Right cardiac atrium (tissue), 5 donors: ENCODE measurements at places on chromosomes 6 and 20. TPM values are rescaled to one million over a fixed set of nuclear protein-coding genes. Genes with fewer than 3 reads are reported as not detected.

DNA sequence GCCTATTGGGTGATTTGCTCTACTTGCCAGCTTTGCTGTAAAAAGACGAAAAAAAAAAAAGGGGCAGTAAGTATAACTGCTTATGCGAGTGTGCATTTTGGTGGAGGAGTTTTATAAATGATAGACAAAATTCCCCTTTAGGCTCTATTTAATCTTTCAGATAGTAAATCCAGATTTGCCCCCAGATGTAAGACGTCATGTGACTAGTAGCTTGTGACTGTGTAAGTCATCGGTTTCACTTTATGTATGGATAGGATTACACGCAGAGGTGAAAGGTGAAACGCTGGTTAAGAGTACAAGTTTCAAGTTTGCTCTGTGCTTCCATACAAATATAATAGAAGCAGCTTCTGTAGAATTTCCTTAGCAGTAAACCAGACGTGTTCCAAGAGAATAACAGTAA is 7.9 kb downstream of the RAB32 start:
- DNase-seq = no peak

Gene TNNC2
- total RNA-seq = not detected

DNA sequence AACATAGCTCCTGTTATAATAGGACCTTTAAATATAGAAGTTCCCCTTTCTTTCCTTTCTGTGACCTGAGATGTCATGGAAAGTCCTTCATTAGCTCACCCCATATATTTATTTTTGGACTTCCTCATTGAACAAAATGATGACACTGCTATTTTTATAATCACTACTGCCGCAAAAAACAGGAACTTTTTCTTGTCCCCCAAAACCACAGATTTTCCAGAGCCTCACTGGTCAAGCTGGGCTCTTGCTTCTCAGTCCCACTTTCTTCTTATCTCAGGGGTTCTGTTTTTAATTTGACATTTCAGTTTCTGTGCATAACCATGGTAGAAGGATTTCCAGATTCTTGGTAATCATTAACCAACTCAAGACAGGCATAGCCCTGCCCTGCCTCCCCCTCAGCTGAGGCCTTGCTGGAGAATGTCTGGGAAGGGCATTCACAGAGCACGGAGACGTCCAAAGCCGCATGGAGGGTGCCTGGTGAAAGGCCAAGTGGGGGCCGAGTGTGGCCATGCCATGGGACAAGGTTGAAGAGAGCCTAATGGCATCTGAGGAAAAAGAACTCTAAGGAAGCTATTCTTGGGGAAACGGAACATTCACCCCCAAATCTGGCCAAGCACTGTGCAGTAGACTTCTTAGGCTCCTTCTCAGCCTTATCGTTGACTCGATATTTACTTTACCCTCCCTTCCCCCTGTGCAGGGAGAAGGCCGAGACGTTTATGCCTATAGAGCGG is 73.7 kb downstream of the EDN1 start:
- no peak for DNase-seq

DNA sequence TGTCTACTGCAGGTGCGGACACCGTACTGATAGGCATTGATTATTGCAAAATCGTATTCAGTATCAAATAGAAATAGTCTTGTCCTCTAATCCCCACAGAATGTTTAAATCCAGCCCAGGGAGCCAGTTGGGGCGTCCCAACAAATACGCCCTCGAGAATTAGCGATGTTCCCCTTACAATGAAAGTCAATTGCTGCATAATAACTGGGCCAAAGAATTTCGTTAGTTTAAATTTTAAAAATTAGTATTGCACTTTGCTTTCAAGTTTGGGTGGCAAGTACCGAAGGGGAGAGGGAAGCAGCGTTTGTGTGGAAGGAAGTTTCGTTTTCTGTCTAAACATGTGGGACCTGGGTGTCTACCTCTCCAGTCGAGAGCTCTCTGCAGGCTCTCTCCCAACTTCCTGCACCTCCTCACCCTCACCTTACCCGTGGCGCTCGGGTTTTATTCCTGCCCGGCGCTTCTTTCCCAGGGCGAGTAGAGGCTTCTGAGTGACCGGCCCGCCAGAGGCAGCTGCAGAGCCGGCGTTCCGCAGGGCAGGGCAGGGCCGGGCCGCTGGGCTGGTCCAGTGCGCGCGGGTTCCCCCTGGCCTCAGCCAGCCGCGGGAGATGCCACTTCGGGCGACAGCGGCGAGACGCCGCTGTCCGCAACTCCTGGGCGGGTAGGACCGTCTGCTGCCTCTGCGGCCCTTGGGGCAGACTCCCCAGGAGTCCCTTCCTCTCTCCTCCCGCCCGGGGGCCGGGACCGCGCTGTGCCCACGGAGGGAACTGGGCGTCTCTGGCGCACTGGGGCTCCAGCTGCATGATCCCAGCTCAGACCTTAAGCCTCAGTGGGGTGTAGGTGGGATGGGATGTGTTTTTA is 862 bp upstream of the TFAP2C start:
- peak; percentile 47 for DNase-seq

GRCh38 chr6:6039946-6040509 is 33.3 kb upstream of the NRN1 start:
- no peak for DNase-seq

Gene TRAM2
- total RNA-seq = 14.6 TPM

GRCh38 chr6:32815996-32816395 is 806 bp downstream of the HLA-DOB start:
- DNase-seq = no peak

DNA sequence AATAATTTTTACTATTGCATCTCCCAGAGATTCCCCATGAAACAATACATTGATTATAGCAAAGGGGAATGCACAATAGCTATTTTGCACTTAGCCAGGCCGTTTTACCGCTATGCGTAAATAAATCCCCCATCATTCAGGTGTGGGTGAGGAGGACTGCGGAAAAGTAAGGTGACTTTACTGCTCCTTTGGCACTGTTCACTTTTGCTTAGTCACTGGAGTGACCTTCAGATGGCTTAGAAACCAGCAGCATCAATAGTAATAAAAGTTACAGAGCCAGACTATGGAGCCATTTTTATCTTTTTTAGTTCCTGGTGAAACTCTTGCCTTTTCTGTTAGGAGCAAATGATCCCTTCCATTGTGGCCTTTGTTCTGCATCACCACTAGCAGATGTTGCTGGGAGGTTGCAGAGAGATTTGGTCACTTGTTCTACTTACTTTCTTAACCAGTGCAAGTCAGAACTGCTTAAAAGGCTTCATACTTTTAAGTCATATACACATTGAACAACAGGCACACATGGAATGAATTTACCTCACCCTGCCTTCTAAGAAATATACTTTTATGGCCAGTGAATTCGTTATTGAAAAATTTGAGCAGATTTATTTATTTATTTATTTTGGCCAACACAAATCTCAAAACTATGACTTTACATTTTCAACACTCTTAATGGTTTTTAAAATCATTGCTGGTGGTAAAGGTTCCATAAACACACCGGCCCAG is 12.1 kb upstream of the BTBD3 start:
- no peak for DNase-seq

- peak; percentile 55 for DNase-seq
Measured at GRCh38 chr6:33279257-33279695, 2.4 kb downstream of the B3GALT4 start.

- DNase-seq = no peak
Measured at GRCh38 chr6:2739335-2739734, 11.4 kb downstream of the MYLK4 start.
